NCI-H2171 treated with DMSO at 0.1 percent for 48 hours (cell line): ENCODE measurements at places on chromosomes 2 and 18.

DNA sequence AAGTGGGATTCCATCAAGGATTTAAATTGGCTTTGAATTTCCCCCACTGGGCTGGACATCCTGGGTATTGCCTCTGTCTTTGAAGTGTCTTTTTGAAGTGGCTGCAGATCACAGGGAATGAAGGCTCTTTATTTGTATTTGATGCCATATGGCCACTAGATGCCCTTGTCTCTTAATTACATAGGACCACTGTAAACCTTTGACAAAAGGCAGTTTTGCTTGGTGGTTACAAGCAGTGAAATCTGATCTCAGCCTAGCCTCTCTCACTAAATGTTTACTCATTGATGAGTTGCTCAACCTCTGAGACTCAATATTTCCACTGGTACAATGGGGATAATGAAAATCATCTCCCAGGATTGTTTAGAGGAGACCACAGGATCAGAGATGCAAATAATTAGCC is 102.2 kb downstream of the INSIG2 start:
- DNase-seq: peak; percentile 40

- peak; percentile 58 for DNase-seq
Observed at GRCh38 chr18:45046228-45046627, 365.5 kb downstream of the SETBP1 start.

DNA sequence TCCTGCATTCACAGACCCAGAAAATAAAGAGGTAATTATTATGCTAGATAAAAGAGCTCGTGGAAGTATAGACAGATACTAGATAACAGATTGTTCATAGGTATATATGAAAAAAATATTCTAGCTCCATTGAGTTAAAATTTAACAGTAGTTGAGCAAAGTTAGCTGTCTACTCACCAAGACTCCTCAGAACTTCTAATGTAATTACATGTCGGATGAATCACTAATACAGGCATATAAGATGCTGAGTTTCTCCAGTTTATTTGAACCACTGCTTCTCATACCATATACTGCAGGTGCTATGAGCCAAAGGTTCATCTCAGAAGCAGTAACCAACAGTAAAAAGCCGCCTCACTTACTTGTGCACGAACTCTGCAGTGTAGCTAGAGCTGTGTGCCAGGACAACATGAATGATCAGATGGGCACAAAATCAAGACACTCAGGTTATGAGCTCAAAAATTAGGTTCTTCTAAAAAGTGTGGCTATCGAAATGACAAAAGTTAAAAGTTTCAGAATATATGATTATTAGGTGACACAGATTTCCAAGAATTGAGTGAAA is 373.4 kb downstream of the NCKAP5 start:
- no peak for DNase-seq

DNA sequence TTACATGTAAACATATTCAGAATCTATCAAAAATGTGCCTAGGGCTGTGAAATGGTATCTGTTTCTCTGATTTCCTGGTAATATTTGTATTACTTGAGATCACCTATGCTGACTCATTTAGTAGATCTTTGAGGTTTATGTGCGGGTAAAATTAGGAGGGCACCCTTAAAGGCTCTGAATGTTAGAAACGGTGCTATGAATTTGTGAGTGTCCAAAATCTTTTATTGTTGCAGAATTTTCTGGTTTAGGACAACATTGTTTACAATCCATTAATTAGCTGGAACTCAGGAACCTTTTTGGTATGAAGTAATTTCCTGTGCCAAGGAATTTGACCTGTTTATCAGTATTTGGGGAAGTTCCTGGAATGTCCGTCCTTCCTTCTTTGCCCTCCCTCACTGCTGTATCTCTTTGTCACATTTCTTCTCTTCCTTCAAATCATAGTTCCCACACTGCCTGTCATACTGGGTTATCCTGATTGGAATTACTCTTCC is 130.5 kb downstream of the TANC1 start:
- DNase-seq: no peak

GRCh38 chr18:62883937-62884735 is 168.8 kb downstream of the PHLPP1 start:
- no peak for DNase-seq

DNA sequence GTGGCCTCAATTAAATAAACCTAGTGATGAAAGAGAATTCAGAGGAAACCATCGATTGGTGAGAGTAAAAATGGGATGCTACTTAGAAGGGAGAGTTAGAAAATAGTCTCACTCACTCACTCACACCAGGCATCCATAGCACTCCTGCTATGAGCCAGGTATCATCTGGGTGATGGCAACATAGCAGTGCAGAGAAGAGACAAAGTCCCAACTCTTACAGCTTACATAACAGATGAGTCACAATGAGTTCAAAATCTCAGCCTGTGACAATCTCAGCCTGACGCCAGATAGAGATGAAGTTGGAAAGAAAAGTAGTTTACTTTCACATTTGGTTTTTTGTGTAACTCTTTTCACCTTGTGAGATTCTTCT is 55.4 kb upstream of the THOC1 start:
- DNase-seq: no peak
